ENCODE measurements at places on chromosomes 3 and 15.

GRCh38 chr3:140530131-140530530 is 147.7 kb upstream of the TRIM42 start:
- DNase-seq: no peak

DNA sequence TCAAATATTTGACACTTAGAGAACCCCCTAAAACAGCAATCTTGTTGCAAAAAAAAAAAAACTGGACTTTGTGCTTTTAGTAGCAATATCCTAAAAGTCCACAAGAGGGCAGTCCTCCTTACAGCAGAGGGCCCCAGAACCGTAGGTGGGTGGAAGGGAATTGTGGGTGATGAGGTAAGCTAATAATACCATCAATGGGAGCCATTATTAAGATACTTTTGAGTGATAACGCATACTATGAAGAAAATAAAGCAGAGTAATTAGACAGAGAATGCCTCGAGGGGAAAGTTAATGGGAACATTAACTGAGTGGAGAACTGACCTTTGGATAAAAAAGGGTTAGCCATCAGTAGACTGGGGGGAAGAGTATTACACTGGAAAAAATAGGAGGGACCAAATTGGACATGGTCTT is 229.9 kb downstream of the THRB start:
- no peak for DNase-seq

DNA sequence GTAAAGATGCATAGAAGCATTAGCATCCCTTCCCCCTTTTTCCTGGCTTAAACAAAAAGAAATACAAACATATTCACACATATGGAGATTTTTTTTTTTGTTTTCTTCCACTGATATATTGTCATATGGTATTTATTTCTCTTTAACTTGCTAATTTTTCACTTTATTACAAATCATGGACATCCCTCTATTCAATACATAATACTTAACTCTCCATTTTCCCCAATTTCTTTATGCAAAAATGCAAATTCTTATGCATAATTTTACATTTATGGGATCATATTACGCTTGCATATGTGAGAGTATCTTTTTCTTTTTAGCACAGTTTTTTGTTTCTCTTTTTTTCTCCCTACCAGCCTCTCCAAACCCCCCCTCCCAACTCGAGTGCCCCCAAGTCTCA is 48.8 kb downstream of the CCR3 start:
- DNase-seq: no peak

GRCh38 chr3:101702726-101703125 is 16.2 kb upstream of the RPL24 start:
- DNase-seq: no peak

- no peak for DNase-seq
These were observed 101.1 kb upstream of the ICE2 start for GRCh38 chr15:60580073-60580472.

DNA sequence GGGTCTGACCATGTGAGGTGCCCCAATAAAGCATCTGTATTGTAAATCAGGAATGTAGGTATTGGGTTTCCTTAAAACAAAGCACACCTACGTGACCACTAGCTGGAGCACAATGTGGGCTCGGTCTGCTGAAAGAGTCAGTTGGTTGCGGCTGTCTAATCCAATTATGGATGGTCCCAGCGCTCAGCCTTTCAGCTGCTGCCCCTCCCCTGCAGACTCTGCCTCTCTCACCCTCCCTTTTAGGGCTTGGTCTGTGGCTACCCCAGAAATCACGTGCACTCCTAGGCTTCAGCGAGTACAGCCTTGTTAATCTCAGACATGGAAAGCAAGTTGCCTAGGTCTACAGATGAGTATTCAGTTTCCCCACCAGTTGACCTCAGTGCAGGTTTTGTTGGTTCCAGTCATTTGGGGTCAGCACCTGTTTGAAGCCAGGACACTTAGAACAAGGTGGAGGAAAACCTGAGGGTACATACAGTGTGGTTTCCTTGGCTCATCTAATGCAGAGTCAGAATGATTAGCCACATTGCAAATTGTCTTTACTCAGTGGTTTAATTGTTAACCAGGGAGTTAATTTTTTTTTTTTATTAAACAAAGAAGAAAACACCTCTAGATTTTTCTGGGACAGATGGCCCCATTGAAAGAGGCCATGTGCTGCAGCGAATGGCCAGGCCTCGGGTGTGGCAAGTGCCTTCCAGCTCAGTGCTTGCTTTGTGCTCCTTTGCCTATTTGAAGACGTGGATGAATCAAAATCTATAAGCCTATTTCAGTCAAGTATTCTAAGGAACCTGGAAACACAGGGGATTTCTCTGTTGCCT is 137.7 kb downstream of the IGF1R start:
- DNase-seq: no peak

DNA sequence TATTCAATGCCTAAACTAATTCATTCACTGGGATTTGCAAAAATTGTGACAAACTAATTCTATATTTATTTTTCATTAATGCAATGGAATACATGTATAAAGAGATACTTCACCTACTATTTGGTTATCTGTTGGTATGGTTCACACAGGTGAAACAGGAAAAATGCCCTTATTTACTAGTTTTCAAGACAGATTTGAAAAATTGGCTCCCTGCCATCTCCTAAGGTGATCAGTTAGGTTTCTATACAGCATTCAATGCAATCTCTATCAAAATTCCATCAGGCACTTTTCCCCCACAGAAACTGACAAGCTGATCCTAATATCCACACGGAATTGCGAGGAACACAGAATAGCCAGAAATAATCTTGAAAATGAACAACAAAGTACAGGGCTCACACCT is 101.1 kb downstream of the DLG1 start:
- no peak for DNase-seq

DNA sequence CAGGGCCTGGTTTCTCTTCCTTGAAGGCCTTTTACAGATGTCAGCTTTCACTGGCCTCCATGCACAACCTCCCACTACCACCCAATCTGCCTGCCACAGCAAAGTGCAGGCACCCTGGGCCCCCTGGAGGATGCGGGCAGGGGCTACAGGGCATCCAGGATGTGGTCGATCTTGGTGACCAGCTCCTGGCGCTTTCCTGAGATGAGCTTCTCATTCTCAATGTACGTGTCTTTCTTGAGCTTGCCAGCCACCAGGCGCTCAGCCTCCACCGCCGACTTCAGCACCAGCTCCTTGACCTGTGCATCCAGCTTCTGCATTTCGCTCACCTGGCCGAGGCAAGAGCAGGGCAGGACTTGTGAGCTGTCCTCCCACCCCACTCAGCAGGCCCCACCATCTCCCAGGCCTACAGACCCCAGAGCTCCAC is 30.3 kb downstream of the RPN1 start:
- DNase-seq: no peak

GRCh38 chr3:55562700-55563099 is 75.6 kb upstream of the WNT5A start:
- DNase-seq: no peak

DNA sequence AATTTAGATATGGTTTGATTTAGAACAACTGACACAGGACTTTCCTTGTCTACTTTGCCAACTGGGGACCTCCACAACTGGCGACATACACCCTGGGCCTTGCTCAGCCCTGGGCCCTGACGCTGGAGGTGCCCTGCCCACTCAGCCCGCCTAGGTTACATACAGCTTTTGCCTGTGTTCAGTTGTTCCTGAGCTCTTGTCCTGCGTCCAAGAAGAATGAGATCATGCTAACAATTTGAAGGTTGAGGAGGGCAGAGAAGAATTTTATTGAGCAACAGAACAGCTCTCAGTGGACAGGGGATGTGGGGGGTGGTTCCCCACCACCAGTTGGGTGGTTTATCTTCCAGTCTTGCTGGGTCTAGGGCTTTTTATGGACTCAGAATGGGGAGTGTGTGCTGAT is 67.9 kb downstream of the IQCH start:
- DNase-seq: no peak

- DNase-seq: no peak
These were observed 1.1 kb downstream of the TP63 start for GRCh38 chr3:189632242-189632641.

GRCh38 chr15:94238539-94239118 is 7.3 kb downstream of the MCTP2 start:
- no peak for DNase-seq

GRCh38 chr15:32096213-32096612 is 65.9 kb downstream of the CHRNA7 start:
- DNase-seq: no peak

DNA sequence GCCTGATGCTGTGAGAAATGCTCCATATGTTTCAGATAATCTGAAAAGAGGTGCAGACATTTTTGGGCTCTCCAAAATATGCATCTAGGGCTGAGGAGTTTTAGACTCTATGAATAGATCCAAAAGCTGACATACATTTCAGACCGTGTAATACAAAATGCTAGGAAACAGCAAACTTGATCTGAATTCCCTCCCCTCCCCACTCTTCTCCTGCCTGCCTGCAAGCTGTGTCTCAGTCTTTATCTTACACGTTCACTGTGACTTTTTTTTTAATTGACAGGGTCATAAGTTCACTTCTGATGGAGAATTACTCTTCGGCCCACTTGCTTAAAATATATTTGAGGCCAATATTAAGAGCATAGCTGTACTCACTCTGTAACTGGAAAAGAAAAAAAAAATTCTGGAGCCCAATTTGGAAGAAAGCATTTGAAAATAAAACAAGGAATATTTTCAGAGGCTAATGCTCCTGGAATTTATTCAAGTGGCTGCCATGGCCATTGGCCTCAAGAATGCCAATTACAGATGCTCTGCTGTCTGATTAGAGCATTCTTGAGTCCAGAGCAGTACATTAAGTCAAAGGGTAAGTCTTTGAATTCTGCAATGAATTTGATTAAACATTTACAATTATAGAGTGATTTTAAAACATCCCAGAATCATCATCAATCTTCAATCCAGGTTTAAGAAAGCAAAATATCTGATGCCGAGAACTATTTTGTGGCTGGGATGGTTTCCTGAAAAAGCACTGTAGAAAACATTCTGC is 146.2 kb upstream of the SEMA6D start:
- DNase-seq: no peak

All from uterus (tissue), 4 donors.